D721Med (cell line): ENCODE measurements at places on chromosomes 1 and 21.

DNA sequence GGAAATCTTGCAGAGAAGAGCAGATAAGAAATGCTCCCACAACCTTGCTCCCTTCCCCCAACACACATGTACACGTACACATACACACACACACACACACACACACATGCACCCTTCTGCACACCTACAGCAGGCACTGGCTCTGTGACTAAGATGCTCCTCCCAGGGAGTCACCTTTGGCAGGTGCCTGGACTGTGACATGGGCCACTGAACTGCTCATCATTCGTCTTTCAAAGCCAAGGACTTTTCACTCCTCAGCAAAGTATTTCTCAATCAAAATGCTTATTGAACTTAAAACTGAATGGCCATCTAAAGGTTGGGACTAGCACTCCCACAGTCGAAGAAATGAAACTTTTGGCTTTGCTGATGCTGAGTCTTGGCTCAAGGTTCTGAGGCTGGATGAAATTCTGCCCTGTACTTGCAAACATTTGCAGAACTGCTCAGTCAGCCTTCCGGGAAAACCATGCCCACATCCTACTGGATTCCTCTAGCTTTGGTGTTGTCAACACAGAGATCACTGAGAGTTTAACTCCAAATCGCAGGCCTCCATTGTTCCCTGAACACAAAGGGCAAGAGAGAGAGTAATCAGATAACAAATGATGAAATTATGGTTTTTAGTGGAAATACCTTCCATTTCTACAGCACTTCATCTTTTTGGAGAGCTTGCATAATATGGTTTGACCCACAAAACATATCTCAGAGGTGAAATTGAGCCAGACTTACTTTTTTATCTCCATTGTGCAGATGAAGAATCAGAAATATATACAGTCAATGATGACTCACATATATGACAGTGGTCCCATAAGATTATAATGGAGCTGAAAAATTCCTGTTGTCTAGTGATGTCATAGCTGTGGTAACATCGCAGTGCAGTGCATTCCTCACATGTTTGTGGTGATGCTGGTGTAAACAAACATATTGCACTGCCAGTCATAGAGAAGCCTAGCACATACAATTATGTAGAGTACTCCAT, 72.4 kb upstream of the BCAR3 start:
- DNase-seq, result no peak

GRCh38 chr1:15402809-15403450, 6.8 kb upstream of the EFHD2 start:
- DNase-seq, result no peak

DNA sequence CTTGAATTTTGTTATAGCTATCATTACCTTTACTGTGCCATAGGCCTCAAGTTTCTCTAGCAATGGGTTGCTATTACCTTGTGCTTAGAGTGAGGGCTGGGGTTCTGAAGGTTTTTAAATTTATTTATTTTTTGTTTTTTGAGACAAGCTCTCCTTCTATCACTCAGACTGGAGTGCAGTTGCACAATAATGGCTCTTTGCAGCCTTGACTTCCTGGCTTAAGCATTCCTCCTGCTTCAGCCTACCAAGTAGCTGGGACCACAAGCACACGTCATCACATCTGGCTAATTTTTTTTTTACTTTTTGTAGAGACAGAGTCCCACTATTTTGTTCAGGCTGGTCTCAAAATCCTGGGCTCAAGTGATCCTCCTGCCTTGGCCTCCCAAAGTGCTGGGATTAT, 41.5 kb downstream of the SNX27 start:
- no peak for DNase-seq

GRCh38 chr1:167548059-167548932, 5.3 kb downstream of the CREG1 start:
- no peak for DNase-seq

DNA sequence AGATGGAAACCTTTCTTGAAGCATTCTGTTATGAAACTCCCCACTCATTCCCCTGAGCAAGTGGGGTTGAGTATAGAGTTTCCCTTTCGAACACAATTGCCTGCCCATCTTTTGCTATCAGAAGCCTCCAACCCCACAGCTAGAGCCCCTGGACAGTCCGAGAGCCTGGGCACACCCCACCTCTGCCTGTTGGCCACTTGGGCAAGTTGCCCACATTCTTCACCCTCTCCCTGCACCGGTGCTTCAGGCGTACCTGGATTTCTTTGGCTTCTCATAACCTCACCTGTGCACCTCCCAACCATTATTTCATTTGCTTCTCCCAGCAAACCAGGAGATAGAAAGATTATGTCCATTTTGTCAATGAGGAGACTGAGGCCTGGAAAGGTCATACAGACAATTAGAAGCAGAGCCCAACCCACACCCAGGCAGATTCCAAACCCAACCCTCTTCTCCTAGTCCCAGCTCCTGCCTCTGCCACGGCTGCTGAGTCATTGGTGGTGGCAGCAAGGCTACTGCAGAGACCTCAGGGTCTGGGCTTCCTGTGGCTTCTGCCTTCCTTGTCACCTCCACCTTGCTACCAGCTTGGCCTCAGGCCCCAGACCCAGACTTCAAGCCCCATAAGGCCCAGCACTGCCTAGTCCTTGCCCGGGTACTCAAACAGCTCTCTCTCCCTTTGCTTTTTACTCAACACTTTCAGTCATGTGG, 118.7 kb upstream of the ZBTB40 start:
- no peak for DNase-seq

GRCh38 chr21:33989440-33989839, 73.8 kb upstream of the ATP5PO start:
- DNase-seq, result no peak

DNA sequence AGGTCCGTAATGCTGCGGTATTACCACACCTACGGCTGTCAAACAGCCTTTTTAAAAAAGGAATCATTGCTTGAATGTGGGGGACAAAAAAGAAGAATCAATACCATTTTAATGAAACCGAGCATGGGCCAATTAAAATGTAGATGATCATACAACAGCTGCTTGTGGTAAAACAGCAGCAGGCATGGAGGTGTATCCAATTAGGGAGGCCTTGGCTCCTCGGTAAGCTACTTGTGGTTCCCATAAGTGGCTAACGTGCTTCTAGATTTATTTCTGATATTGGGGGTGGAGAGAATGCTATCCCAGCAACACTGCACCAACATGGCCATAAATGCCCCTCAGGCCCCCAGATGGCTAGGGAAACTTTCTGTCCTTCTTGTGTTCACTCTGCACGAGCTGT, 1.8 kb downstream of the PTPN14 start:
- DNase-seq, result peak; percentile 47

GRCh38 chr1:30000266-30000665, 723.1 kb downstream of the MATN1 start:
- no peak for DNase-seq

- DNase-seq, result no peak
Observed at GRCh38 chr1:119260506-119260905, 108.1 kb upstream of the HAO2 start.

- no peak for DNase-seq
Observed at GRCh38 chr1:42943166-42943565, 15.5 kb downstream of the SLC2A1 start.

GRCh38 chr1:15153842-15154479, 414 bp downstream of the TMEM51 start:
- DNase-seq, result no peak

DNA sequence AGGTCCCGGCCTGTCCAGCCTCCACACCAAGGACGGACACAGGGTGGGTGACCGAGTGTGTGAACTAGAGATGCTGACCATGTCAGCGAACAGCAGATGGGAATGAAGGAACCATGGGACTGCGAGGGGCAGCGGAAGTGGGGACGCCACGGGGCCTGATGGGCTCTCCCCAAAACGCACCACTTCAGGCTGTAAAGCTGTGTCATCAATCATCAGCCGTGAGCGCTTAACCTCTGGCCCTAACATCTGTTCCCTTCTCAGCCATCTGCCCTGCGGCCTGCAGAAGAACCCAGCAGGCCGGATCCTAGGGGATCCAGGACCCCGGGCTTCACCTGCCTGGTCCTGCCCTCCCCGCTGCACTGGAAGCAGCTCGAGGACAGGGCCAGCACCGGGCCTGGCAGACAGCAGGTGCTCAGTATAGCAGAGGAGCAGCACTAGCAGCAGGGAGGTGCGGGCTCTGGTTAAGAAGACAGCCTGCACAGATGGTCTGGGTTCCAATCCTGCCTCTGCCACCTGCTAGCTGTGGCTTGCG, 58.7 kb downstream of the DMRTB1 start:
- DNase-seq, result no peak
